ENCODE measurements at places on chromosomes 1 and 21.

- DNase-seq: no peak
These were observed 181.3 kb downstream of the KCTD3 start for GRCh38 chr1:215748431-215748830.

DNA sequence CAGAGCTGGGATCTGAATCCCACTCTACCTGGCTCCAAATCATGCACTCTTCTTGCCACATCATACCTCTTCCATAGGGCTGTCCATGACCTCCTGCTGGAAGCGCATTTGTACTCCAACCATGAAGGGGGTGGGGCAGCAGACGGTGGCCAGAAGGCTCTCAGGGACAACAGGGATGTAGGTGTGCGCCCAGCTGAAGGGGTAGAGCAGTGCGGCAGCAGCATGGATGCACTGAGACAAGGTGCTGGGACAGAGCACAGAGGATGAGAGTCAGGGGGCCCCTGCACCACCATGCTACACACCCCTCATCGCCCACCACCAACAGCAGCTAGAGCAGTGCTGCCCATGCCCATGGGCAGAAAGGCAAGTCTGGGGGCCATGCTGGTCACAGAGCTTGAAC, 8.4 kb downstream of the DENND2D start:
- DNase-seq: no peak

DNA sequence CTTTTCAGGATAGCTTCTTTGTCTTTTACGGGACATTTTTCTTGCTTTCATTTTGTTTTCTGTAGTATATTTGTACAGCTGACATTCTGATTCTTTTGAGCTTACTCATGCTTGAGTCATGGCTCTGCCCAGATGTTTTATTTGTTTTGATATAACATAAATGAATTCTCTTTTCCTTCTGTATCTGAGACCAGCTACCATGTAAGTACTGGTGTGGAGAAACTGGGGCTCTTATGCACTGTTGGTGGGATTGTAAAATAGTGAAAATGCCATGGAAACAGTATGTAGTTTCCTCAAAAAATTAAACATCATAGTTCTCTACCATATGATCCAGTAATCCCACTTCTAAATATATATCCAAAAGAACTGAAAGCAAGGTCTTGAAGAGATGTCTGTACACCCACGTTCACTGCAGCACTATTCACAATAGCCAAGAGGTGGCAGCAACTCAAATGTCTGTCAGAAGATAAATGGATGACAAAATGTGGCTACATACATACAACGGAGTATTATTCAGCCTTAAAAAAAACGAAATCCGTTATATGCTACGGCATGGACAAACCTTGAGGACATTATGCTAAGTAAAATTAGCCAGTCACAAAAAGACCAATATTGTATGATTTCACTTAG, 61.4 kb downstream of the EIF2B3 start:
- DNase-seq: peak; percentile 18

DNA sequence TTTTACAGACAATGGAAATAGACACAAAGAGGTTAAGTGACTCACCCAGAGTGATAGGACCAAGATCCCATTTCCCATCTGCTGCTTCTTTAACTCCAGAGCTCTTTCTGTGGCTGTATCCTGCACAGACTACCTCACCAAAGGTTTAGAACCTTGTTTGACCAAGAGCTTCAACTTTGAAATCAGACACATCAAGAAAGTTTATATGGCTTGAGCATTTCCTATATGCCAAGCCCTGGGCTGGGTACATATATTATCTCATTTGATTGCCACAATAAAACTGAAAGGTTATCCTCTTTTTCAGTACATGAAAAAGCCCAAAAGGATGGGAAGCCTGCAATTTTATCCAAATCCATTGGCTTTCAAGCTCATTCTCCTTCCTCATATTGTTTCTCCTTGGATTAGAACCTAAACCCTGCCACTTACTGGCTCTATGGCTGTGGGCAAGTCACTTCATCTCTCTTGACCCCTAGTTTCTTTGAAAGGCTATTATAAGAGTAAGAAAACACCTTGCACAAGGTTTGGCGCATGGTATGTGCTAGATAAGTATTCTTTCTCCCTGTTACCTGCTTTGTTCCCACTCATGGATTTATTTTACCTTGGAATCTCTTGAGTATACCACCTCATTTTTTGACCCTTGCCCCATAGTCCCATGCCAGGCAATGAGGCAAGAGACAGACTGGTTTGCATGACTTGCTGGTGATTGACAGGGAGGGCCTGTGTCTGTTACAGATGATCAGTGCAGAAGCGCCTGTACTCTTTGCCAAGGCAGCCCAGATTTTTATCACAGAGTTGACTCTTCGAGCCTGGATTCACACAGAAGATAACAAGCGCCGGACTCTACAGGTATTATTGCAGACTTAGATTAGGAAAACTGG, 34.5 kb upstream of the KCNQ4 start:
- no peak for DNase-seq

DNA sequence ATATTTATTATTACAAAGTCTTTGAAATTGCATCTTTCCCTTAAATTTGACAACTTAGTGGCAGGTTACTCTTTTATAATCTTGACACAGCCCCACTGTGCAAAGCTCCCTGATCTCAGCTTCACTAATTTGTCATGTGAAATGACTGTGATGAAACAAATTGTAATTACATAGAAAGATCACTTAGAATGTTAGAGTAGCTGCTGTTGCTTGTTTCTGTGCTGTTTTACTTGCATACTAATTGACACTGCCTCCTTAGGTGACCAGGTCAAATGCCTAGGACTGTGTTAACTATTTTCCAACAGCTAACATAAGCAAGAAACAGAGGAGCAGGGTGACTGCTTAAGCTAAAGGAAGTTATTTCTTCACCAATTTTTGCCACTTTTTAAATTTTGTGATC, 211.3 kb downstream of the ZNF326 start:
- no peak for DNase-seq

DNA sequence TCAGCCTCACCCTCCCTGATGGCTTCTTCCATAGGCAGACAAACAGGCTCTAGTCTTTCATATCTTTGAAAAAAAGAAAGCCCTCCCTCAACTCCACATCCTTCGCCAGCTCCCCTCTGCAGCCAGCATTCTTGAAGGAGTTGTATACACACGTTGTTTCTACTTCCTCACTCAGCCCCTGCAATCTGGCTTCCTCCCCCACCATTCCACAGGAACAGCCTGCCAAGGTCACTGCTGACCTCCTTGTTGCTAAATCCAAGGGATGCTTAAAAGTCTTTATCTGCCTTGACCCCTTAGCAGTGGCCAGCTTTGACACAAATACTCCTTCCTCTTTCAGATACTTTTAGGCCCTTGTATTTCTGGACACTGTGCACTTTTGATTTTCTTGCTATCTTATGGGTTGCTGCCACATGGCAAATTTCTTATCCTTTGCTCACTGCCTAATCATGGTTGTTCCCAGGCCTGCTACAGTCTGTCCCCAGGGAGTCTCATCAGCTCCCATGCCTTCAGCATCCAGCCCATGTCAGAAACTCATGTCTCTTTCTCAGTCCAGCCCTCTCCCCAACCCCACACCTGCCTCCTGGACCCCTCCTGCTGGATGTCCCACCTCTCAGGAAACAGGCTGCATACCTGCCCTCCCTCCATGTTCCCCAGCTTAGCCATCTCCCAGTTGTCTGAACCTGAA, 8.3 kb downstream of the FAM229A start:
- no peak for DNase-seq

- no peak for DNase-seq
These were observed 52.0 kb upstream of the SMYD2 start for GRCh38 chr1:214228976-214229375.

GRCh38 chr1:169207797-169208520, 101.5 kb downstream of the ATP1B1 start:
- no peak for DNase-seq

DNA sequence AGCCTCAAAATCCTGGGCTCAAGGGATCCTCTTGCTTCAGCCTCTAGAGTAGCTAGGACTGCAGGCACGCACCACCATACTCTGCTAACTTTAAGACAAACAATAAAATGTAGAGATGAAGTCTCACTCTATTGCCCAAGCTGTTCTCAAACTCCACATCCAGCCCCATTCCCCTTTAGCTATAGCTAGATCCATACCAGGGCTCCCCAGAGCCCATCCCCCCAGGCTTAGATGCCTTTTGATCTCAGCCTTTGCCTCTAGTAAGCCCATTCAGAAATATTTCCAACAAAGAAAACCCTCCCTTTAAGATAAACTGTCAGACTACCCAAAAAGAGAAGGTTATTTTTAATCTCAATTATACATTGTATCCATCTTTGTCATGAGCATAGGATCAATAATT, 325.4 kb downstream of the CHRM3 start:
- no peak for DNase-seq

DNA sequence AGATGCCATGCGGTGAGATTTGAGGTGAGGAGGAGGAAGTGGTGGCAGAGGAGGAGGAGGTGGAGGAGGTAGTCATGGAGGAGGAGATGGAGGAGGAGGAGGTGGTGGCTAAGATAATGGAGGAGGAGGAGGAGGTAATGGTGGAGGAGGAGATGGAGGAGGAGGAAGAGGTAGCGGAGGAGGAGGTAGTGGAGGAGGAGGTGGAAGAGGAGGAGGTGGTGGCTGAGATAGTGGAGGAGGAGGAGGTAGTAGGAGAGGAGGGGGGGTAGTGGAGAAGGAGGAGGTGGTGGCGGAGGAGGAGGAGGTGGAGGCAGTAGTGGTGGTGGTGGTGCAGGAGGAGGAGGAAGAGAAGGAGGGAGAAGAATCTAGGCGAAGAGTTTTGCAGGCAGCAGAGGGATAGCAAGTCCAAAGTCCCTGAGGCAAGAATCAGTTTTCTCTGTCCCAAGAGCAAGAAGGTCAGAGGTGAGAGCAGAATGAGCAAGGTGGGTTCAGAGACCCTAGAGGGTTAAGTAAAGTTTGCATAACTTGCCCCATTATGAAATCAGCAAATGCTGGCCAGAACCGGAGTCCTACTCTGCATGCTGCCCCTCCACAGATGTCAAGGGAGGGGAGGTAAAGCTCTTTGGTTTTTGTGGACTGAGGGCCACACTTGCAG, 38.9 kb upstream of the GNPAT start:
- no peak for DNase-seq

DNA sequence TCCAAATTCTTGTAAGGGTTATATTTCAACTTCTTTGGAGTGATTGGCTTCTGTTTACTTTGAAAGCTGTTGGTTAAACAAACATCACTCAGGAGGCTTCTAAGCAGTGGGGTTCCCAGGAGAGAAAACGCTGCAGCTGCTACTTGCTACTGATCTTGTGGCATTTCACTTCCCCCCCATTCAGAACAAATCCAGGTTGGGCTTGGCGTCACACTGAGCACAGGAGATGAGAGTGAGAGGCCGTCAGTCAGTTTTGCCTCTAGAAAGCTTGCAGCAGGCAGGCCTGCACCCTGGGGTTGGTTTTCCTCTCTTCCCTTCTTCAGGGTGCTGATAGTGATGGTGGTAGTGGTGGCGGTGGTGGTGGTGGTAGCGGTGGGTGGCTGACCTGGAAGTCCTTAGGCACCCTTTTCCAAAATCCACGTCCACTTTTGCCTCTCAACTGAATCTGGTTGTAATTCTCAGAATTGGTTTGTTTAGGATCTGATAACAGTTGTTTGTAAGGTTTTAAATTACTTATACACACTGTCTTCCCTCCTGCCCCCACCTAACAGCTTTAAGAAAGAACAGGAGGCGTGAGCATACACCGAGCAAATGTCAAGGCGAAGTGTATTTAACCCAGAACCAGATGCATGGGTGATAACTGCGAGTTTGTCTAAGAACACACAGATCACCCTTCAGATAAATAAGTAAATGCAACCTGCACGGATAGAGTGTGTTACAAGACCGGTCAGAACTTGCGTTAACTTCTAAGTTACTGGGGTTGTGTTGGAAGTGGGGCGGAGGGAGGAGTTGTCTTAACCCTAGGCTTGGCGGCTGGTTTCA, 3.2 kb upstream of the PROX1 start:
- peak; percentile 66 for DNase-seq

GRCh38 chr1:198754670-198755069, 115.8 kb downstream of the PTPRC start:
- DNase-seq: peak; percentile 3

DNA sequence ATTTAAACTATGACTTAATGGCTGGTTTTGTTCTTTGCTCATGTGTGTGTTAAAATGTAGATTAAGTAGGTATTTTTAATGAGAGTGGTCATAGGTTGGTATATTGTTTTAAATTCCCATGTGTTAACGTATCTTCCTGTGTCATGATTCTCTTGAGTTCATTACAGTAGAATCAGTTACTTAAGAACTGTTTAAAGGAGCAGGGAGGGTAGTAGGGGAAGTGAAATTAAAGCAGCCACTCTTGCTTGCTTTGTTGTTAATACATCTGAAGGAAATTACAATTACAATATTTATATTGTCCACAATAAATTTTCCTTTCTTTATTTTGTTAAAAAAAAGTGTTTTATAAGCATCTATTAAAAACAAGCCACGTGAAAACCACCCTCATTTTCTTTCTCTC, 119.2 kb upstream of the KIAA1614 start:
- no peak for DNase-seq

DNA sequence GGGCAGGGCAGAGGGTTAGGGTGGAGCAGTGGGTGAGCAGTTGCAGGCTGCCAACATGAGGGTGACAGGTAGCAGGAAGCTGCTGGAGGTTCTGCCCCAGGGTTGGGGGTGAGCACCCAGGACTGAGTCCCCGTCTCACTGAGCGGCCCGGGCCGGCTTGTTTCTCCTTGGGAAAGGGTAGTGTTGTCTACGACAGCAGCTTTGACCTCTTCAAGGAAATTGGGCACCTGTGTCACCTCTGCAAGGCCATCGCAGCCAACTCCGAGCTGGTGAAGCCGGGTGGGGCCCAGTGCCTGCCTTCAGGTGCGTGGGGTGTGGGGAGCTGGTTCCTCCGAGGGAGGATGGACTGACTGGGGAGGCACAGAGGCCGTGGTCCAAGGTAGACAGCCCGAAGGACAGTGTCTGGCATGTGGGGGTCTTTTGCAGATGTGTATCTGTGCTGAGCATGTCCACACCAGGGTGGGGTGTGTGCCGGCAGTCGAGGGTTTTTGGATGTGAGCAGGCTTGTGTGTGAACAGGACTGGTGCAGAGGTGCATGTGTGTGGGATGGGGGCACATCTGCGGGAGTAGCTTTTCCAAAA, 51.9 kb downstream of the DISP3 start:
- no peak for DNase-seq

Measured in SW480 (cell line).